ENCODE measurements at places on chromosomes 16 and 17.

GRCh38 chr17:18382441-18383078 lies 5.0 kb downstream of the EVPLL start:
- DNase-seq: no peak

DNA sequence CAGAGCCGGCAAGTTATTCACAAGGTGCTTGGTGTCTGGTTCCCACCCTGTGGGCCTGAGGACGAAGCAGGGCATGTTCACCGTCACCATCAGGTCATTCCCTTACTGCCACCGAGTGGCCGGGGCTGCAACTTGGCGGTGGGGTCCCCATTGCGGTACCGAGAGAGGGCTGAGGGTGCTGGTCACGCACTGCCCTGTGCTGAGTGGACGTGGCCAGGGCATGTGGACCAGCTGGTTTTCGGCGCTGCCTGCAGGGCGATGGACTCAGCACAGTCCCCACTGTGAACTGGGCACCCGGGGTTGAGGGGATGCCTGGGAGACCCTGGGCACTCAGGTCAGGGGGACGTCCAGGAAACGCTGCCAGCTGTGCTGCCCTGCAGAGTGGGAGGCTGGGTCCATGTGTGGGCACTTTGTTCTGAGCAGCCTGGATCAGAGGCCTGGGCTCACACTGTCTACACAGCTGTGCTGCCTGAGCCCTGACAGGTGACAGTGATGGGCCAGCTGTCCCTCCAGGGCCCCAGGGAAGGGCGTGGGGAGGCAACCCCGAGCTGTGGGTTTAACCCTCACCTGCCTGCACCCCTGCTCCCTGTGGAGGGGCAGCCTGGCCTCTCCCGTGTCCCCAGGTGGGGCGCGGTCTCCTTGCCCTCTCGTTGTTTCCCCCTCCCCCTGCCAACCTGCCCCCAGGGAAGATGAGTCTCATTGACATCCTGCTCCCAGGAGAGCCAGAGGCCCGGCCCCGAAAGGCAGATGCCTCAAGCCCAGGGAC lies 39.3 kb upstream of the GNG13 start:
- no peak for DNase-seq

- no peak for DNase-seq
These were observed 211.8 kb downstream of the ZNF423 start for GRCh38 chr16:49644145-49644463.

DNA sequence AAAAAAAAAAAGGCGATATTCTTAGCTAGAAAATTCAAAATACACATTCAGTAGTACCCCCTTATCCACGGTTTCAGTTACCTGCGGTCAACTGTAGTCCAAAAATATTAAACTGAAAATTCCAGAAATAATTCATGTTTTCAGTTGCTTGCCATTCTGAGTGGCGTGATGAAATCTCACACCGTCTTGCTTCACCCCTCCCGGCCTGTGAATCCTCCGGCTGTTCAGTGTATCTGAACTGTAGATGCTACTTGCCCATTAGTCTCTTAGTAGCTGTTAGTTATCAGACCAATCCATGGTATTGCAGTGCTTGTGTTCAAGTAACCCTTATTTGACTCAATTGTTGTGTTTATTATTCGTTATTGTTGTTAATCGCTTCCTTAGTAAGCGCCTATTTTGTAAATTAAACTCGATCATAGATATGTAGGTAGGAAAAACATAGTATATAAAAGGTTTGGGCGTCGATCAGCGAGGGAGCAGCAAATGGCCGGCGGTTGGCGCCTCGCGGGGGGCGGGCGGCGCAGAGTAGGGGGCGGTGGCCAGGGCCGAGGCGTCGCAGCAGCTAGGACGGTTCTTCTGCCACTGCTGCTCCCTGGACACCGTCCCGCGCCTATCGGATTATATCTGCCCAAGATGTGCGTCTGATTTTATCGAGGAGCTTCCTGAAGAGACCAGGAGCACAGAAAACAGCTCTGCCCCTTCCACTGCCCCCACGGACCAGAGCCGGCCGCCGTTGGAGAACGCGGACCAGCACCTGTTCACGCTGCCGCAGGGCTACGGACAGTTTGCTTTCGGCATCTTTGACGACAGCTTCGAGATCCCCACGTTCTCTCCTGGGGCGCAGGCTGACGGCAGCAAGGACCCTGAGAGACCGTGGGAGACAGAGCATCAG lies 39.8 kb upstream of the AKAP1 start:
- no peak for DNase-seq

DNA sequence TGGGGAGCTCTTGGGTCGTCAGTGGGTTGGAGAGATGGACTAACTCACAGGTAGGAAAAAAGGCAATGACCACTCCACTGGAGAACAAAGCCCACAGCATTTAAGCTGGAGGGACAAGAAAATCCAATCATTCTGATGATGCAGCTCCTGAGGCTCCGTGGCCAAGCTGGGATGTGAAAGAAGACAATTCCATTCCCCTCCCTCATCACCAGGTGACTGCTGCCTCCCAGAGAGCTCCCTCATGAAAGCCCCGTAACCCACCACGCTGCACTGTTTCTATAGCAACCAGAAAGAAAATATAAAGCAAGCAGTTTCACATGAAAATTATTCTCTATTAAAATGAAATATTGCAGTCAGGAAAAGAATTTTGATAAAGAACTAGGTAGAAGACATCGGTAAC lies 15.2 kb downstream of the ANKRD11 start:
- DNase-seq: no peak

Measured in stimulated activated CD4-positive, alpha-beta T cell treated with anti-CD3 and anti-CD28 coated beads, Interleukin-1b, Interleukin-23, amount 100 ng/mL, for 1 hour (primary cell).